Calu3 (cell line): ENCODE measurements at places on chromosomes 16 and 17. TPM values are rescaled to one million over a fixed set of nuclear protein-coding genes. Genes with fewer than 3 reads are reported as not detected.

RGS11 gene
- total RNA-seq, result 0.85 and 1.7 TPM in 2 replicates

- no peaks in the 10 kb centered on the region for H3K27me3 ChIP-seq
- no peaks in the 10 kb centered on the region for H3K36me3 ChIP-seq
- H3K4me1 ChIP-seq, result no peaks in the 10 kb centered on the region
- H3K4me3 ChIP-seq, result no peak overlapping the region
- no peak overlapping the region for H3K27ac ChIP-seq
Measured at GRCh38 chr16:35221482-35222185, 1762.2 kb downstream of the TP53TG3F start.

DNA sequence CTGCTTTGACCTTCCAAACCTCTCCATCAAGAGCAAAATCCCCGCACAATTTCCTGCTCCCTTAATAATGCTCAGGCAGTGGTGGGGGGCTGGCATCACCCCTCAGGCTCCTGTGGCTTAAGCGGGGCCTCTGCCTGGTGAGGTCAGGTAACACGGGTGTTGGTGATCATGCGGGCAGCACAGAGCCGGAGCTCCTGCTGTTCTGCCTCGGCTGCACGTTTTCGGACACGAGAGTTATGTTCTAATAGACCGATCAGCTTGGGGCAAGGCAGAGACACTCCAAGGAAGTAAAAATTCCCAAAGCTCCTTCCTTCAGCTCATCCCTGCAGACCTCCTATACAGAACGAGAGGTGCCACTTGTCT, 6.0 kb downstream of the NARF start:
- H3K4me1 ChIP-seq, result peaks cover 24% of the 10 kb centered on the region
- H3K36me3 ChIP-seq, result peaks cover 46% of the 10 kb centered on the region
- H3K27me3 ChIP-seq, result no peaks in the 10 kb centered on the region
- H3K27ac ChIP-seq, result no peak overlapping the region
- no peak for DNase-seq

GRCh38 chr16:3158510-3159314, 23.9 kb downstream of the ZNF213 start:
- H3K4me1 ChIP-seq, result peaks cover 18% of the 10 kb centered on the region
- peaks cover 50% of the 10 kb centered on the region for H3K36me3 ChIP-seq
- H3K4me3 ChIP-seq, result peak overlapping the region; percentile 84
- H3K27me3 ChIP-seq, result no peaks in the 10 kb centered on the region
- H3K27ac ChIP-seq, result peak overlapping the region; percentile 77
